HS-5 (cell line): ENCODE measurements at places on chromosomes 3 and 15.

- DNase-seq: no peak
Observed at GRCh38 chr15:86852741-86853140, 773.1 kb downstream of the AGBL1 start.

- no peak for DNase-seq
Observed at GRCh38 chr3:19934098-19934566, at the start of gene EFHB. EFHB (minus strand) TSS chr3:19934217; CDS start chr3:19934018, 199 bp downstream.

GRCh38 chr3:72123908-72124441 lies 339.0 kb upstream of the PROK2 start:
- DNase-seq: peak; percentile 82

- no peak for DNase-seq
Observed at GRCh38 chr3:134028486-134029255, 1.1 kb downstream of the SLCO2A1 start.

DNA sequence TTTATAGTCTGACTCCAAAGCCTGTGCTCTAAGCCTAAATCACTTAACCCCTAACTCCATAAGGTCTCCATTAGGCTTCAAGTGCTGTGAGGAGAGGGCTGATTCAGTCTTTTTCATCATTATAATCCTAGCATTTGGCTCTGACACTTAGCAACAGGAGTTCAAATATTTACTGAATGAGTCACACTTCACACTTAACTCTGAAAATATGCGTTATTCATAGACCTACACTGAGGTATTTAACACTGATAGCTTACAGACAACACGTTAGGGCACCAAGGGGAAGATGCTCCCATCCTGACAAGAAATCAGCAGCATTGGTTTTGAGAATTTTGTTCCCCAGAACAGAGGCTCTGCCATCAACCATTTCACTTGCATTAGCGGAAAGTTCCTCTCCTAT lies 53.5 kb downstream of the MSL2 start:
- peak; percentile 94 for DNase-seq

- DNase-seq: no peak
Observed at GRCh38 chr15:65824031-65824743, 32.1 kb upstream of the DENND4A start.

GRCh38 chr15:89201465-89202005 lies 19.8 kb downstream of the RLBP1 start:
- DNase-seq: no peak

GRCh38 chr3:195180490-195181112 lies 90.4 kb downstream of the XXYLT1 start:
- DNase-seq: no peak

DNA sequence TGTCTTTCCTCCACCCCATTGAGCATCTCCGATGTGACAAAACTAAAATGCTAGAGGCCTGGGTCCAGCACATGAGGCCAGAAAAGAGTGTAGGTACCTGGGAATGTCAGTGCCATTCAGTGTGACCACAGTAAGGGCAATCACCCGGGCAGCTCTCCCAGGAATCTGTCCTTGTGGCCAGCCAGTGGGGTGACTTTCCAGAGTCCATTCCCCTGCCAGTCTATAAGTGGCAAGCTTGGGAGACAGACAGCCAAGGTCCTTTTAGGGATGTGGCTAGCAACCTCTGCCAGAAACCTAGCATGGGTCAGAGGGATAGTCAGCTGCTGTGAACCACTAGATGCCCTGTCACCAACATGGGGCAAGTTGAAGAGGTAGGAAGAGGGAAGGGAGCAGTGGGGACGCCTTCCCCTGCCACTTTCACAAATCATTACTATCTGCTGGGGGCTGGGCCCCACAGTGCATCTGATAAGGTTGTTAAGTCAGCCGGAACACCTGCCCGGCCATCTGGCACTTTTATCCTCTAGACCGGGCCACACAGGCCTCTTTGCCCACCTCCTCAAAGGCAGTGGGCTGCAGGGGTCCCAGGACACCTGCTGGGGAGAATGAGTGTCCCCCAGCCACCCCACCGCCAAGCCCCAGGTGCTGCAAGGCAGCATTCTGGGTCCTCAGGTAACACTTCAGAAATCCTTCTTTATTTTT lies 24.8 kb upstream of the DET1 start:
- no peak for DNase-seq

DNA sequence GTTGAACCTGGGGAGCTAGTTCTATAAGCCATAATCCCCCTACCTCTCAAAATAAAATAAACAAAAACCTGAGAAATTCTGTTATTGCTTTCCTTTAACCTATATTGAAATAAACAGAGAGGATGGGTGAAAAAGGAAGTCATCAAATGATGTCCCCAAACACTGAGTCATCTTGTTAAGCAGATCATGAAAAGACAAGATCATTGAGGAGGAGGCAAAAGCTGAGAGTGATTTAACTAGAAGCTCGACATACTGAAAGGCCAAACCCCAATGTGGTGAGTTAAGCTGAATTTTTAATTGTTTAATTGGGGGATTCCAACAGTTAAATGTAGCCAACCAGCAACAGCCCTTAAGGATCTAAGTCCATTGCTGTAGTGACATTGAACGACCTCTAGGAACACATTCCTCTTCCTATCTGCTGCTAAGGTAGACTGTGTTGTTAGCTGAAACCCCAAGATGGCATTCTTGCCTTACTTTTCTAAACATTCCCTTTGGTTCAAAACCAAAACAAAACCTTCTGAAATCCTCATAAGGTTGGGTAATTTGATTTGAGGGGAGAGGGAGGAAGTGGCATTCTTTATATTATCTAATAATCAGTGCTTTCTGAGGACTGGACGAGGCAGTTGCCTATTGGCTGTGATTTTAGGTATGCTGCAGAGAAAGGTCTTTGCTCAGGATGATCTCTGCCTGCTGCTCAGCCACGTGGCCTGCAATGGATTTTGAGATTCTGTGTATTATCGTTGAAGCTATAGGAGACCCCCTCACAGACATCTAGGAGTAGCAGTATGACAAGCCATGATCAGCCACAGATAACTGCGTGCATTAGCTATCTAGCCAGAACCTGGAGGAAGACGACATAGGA lies 62.7 kb upstream of the BNIP2 start:
- DNase-seq: no peak

- DNase-seq: no peak
Observed at GRCh38 chr3:101677436-101678286, 729 bp upstream of the ZBTB11 start.

DNA sequence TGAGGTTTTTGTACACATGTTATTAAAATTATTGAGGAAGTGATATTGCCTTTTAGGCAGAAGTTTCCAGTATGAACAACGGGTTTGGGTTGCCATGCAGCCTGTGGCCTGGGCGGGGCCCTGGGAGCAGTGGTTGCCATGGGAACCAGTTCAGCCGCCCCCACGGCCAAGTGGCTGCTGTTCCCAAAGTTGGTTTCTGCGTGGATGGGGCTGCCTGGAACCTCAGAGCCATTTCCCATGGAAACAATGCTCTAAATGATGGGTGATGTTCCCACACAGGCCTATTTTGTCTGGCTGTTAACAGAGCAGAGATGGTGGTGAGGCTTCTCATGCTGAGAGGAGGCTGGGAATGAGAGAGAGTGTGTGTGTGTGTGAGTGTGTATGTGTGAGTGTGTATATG lies 19.5 kb downstream of the MRAS start:
- no peak for DNase-seq

DNA sequence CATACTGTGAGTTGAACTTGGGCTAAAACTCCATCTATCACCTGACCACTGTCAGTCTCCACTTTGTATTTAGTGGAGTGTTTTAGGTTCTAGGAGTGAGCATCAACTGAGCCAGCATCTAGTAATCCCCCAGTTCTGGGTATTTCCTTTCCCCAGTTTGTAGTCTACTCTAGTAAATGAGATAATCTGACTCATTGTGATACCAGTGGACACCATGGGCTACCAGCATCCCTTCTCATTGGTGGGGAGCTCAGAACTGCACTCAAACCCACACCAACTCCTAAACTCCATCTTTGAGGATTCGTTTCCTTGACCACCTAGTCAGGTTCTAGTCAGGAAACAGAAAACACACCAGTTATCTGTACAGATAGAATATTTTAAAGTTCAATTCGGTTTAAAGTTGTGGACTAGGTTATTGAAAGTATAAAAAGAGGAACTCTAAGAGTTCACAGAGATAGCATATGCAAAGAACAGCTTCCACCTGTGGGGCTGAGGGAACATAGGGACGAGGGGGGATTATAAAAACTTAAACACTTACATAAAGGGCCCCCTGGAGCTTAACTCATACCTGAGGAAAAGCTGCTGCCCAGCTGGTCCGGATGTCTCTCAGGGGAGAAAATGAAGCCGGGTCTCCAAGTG lies 36.0 kb downstream of the LEO1 start:
- DNase-seq: no peak

DNA sequence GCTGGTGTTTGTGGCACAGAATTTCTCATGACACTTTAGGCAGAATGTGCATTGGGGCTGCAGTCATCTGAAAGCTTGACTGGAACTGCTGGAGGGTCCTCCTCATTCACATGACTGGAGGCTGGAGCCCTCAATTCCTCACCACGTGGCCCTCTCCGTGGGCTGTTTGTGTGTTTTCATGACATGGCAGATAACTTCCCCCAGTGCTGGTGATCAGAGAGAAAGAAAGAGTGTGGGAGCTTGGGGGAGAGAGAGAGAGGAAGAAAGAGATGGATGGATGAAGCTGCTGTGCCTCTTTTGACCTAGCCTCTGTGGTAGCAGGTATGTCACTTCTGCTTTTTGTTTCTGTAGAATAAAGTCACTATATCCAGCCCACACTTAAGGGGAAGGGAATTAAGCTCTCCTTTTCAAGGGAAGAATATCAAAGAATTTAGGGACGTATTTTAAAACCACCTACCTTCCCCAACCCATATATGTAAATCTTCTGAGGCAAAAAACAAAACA lies 169.6 kb upstream of the IL12A start:
- no peak for DNase-seq

GRCh38 chr15:77518458-77518857 lies 97.8 kb downstream of the HMG20A start:
- no peak for DNase-seq

DNA sequence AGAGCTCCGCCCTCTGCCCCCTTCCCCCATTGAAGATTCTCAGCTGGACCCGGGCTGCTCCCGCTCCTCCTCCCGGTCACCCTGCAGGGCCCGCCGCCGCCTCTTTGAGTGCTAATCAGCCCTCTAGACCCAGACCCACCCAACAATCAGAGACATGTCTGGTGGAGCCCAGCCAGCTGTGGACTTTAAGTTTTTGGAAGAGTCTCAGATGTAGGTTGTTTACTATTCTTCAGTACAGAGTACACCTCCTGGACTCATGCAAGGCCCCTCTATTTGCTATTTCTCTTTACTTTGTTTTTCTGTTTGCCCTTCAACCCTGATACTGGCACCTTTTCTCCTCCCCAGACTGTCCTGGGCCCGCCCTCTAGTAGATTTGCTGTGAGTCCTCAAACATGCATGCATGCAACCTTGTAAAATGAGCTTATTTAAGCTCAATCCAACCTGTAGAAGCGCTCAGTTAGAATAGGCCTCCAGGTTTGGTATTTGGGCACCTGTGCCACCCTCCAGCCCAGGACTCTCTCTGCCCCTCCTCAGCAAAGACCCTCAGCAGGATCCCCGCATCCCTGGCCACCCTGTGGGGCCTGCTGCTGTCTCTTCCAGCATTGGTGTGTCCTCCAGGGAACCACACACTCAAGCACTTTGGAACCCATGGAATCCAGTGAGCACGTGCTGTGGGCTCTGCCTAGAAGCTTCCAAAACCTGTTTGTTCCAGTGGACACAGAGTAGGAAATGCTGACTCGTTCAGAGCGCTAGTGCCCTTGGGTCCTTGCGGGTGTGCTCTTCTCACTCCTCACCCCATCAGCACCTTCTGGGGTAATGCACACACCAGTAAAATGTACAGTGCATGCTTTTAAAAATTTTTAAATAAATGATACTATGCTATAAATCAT lies 4.6 kb downstream of the PRR23E start:
- no peak for DNase-seq

GRCh38 chr3:128854475-128854874 lies 24.9 kb upstream of the ACAD9 start:
- DNase-seq: no peak

DNA sequence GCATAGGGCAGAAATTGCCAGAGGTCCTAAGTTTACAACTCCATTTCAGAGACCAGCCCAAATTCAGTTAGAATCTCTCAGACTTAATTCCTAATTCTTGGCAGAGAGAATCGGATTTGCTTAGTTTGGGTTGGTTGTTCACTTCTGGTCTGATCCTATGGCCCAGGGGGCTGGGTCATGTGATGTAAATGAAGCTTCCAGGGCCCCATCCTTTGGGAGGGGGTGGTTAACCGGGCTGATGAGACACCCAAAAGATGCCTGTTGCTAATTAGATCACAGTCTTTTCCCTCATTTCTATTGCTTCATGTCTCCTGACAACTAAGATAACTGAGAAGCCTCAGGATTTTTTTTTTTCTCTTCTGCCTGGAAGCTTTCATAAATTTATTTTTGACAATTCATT lies 11.1 kb upstream of the ZNF620 start:
- no peak for DNase-seq

DNA sequence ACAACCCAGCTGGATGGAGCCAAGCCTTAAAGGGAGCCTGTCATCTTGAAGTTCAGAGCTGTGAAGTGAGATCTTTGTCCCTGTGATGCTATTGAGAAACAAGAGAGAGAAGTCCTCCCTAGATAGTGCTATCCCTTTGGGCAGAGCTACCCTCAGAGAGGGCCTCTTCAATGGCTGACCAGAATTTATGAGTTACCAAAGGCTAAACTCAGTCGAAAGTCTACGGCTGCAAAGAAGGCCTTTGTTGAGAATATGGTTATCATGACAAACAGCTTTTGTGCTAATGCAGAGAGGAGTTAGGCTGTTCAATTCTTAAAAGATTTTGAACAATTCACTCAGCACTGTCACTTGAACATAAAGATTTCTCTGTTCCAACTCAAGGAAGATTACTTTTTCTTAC lies 65.9 kb upstream of the C3orf80 start:
- DNase-seq: no peak

GRCh38 chr3:14536837-14537589 lies 3.1 kb downstream of the GRIP2 start:
- DNase-seq: no peak
